H9 (cell line): ENCODE measurements at places on chromosomes 6 and 20.

GRCh38 chr6:36204068-36204753 lies 7.7 kb downstream of the BRPF3 start:
- DNase-seq = no peak

DNA sequence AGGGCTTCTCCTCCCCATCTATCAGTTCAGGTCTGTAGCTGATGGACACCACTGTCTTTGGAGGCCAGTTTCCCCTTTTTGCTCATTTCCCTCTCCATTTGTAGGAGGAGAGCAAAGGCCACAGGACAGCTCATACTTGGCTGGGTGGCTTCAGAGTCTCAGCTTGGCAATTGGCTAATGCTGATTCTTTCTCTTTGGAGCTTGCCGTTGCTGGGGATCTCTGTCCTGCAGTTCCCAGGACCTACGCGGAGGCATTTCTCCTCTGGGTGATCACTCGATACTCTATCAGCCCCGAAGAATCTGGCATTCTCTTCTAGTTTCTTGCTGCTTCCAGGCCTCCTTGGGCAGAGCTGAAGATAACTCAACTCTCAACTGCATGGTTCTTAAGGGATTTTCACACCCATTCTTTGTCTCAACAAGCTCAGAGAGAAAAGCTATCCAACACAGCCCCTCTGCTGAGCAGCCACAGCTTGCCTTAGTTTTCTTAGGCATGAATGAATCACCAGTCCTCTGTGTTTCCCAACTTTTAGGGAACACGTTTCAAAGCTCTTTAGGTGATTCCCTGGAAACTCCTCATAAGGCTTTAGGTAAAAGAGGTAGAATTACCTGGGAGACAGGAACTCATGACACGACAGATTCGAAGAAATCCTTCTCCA lies 19.2 kb upstream of the SSR1 start:
- no peak for DNase-seq

GRCh38 chr6:133644548-133644891 lies 244.4 kb upstream of the TCF21 start:
- DNase-seq = no peak

GRCh38 chr20:14879020-14879697 lies 541.7 kb upstream of the FLRT3 start:
- no peak for DNase-seq

GRCh38 chr6:14921170-14921569 lies 324.7 kb upstream of the JARID2 start:
- peak; percentile 58 for DNase-seq

GRCh38 chr6:15621203-15622044 lies 41.4 kb downstream of the DTNBP1 start:
- DNase-seq = peak; percentile 50

DNA sequence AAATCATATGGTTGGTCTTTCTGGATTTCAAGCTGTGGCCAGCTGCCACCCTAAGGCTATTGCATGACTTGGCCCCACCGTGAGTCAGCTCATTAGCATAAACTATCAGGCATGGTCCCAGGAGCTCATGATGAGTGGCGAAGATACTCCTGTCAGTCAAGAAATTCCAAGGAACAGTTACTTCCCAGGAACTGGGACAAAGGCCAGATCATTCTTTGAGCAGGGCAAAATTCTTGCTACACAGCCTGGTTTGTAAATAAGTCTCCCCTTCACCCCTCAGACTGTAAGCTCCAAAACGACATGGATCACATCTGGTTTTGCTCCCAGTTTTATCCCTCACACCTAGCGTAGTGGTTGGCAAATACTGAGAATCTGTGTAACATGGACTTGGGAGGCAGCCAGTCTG lies 33.0 kb upstream of the KIAA1586 start:
- DNase-seq = no peak

DNA sequence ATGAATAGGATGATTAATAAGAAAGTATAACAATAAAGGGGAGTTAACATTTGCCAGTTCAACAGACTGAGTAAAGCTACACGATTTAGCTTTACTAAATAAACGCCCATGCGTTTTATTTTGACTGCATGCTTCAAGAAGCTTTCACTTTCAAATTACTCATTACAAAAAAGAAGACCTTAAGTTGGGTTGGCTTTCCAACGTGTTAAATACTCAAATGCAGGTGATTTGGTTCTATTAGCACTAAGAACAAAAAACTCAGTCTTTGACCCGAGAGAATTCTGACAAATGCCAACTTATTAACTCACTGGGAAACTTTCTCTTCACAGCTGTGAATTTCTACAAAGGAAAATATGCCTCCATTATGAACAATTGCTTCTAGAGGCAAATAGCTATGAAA lies 24.8 kb downstream of the RNF146 start:
- no peak for DNase-seq

GRCh38 chr20:15564981-15565380 lies 1008.3 kb downstream of the KIF16B start:
- DNase-seq = no peak

DNA sequence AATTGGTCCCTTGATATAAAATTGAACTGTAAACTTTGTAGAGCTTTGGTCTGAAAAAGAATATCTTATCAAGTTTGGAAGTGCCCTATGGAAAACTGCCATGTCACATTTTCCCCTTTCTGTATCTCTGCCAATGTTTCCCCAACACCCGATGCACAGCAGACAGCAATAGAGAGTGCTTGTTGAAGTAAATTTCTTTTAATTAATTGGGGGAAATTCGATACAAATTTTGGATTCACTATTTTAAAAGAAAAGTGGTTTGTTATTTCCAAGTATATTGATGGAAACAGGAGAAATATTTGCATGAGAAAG lies 208.1 kb downstream of the OGFRL1 start:
- no peak for DNase-seq

DNA sequence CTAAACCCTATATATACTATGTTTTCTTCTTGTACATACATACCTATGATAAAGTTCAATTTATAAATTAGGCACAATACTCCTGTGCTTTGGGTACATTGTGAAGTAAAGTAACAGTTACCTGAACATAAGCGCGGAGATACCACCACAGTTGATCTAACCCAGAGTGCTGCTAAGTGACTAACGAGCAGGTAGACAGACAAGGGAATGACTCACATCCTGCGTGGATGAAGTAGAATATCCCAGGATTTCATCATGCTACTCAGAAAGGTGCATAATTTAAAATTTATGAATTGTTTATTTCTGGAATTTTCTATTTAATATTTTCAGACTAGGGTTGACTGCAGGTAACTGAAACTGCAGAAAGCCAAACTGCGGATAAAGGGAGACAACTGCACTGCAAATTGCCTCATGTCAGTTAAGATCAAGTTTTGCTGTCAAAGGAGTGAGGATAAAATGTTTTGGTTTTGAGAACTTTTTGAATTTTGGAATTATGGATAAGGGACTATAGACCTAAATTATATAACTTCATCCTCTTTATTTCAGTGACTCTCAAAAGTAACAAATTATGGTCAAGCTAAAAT lies 14.4 kb downstream of the MKKS start:
- no peak for DNase-seq

DNA sequence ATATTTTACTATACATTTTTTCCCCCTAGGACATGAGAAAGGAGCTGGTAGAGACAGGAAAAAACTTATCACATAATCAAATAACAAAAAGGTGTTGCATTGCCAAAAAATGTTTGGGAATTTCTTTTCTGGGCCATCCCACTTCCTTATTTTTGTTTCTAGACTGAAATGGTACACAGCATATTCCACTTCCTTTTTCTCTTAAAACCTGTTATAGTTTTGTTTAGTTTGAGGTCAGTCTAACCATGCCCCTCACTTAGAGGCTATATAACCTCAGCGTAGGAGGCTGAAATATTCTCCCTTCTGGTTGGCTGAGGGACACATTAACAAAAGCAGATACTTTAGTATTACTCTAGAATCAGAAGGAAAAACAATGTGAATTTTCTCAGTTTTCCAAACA lies 323.9 kb downstream of the GJA1 start:
- DNase-seq = no peak

DNA sequence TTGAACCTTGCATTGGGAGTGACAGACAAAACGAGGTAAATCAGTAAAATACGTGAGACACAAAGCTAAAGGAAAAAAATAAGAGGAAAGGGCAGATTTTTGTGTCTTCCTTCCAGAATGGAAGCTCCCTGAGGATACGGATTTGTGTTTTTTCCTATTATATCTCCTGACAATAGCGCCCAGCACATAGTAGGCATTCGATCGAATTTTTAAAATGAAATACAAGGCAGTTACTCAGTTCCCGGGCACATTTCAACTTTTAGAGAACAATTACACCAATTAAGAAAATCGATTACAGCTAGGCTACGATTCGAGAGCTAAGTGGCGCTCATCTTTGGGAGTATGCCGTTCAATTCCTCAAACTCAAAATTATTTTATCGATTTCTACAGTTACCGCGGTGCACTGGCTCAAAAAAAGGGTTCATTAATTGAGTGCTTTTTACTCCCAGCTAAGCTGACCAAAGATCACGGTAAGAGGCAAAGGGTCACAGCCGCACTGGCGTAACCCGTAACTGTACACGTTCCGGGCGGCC lies 443 bp downstream of the RMND1 start:
- DNase-seq = no peak

- no peak for DNase-seq
Observed at GRCh38 chr6:25404693-25405169, 125.6 kb downstream of the CARMIL1 start.

- peak; percentile 71 for DNase-seq
Observed at GRCh38 chr20:49603209-49603627, 35.3 kb upstream of the PTGIS start.

DNA sequence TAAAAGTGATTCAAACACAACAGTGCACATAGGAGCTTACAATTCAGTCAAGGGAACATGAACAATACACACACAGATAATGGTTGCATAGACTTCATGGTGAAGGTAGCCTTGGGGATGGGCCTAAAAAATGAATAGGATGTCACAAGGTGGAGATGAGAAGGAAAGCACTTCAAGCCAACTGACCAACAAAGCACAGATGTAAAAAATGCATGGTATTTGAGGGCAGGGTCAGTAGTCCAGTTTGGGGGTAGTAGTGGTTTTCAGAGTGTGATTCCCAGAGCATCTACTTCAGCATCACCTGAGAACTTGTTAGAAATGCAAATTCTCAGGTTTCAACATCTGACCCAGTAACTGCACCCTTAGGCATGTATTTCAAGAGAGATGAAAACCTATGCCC lies 88.9 kb downstream of the PERP start:
- DNase-seq = no peak

DNA sequence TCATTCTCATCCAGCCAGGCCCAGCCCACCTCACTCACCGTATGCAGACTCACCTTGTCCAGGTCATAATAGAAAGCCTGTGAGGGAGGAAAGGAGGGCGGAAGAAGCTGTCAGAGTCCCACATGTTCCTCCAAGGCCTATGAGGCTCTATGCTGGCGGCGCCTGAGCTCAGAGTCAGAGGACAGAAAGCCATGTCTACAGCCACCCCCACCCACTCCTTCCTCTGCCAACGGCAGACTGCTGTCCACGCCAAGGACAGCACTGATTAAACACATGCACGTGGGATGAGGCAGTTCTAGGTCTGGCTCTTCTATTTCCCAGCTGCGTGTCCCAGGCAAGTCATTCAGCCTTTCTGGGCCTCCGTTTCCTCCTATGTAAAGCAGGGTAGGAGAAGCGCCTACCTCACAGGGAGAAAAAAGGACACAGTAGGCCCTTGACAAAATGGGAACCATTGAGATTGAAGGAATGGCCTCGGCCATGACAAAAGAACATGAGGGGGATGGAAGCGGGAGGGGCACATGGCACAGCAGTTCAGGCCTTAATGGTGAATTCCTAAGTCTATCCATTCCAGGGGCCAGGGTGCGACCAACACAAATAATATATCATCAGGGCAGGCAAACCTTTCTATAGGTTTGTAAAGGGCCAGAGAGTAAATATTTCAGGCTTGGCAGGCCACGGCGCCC lies 80.1 kb downstream of the RIPOR3 start:
- no peak for DNase-seq

GRCh38 chr6:49519660-49520059 lies 19.9 kb downstream of the GLYATL3 start:
- DNase-seq = no peak

GRCh38 chr6:169573883-169574282 lies 127.9 kb downstream of the WDR27 start:
- DNase-seq = no peak

- no peak for DNase-seq
Observed at GRCh38 chr6:17630511-17631073, 30.5 kb downstream of the FAM8A1 start.

DNA sequence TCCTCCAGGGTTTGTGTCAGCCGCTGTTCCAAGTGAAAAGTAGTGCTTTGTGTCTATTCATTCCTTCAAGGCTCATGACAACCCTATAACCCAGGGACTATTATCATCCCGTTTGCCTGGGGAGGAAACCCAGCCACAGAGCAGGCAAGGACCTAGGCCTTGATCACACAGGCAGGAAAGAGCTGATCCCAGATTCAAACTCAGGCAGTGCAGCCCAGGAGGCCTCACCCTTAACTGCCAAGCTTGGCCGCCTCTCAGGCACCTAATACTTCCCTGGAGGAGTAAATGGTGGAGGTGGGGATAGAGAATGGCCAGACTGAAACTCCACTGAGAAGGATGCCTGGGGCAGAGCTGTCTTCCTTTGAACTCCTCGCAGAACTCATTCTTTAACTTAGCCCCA lies 215.1 kb upstream of the QKI start:
- DNase-seq = no peak

GRCh38 chr6:12075067-12075563 lies 63.0 kb downstream of the HIVEP1 start:
- no peak for DNase-seq

- no peak for DNase-seq
Observed at GRCh38 chr6:94597487-94597886, 979.8 kb upstream of the MANEA start.
